A375 (cell line): ENCODE measurements at places on chromosomes 1 and 21. TPM values are rescaled to one million over a fixed set of nuclear protein-coding genes. Genes with fewer than 3 reads are reported as not detected.

The C1orf116 gene
- 0.04 and 0.13 TPM in 2 replicates for total RNA-seq

The TNFSF18 gene
- total RNA-seq = 0.30 and 0.40 TPM in 2 replicates

The BRINP3 gene
- 0.41 and 0.69 TPM in 2 replicates for total RNA-seq

The SLFNL1 gene
- 0.21 TPM in 1 of 2 replicates, not detected in the other for total RNA-seq

The TSPEAR gene
- not detected in 2 replicates for total RNA-seq

The PRR9 gene
- total RNA-seq = not detected in 2 replicates

The TMEM81 gene
- total RNA-seq = 1.8 and 2.1 TPM in 2 replicates

The OR2L13 gene
- total RNA-seq = not detected in 2 replicates

The SLC35F3 gene
- total RNA-seq = 4.0 and 5.4 TPM in 2 replicates

The KIF26B gene
- total RNA-seq = 0.13 and 0.45 TPM in 2 replicates

The OR2M3 gene
- total RNA-seq = under 0.01 TPM in 1 of 2 replicates, not detected in the other

The MTARC1 gene
- total RNA-seq = 0.16 and 0.19 TPM in 2 replicates

The NUAK2 gene
- total RNA-seq = 7.2 and 8.6 TPM in 2 replicates

The FAM43B gene
- not detected in 2 replicates for total RNA-seq

The CFHR2 gene
- total RNA-seq = not detected in 2 replicates

The TNFRSF18 gene
- total RNA-seq = not detected in 2 replicates

The UTS2 gene
- total RNA-seq = not detected in 2 replicates

The C1orf94 gene
- 0.08 TPM in 1 of 2 replicates, not detected in the other for total RNA-seq

The SFPQ gene
- total RNA-seq = 450 and 523 TPM in 2 replicates

The ANGPTL7 gene
- total RNA-seq = 0.08 TPM in 1 of 2 replicates, not detected in the other

The C8A gene
- not detected in 2 replicates for total RNA-seq

The RXFP4 gene
- total RNA-seq = not detected in 2 replicates

The BSND gene
- not detected in 2 replicates for total RNA-seq
